ENCODE measurements at places on chromosomes 3 and 15.

DNA sequence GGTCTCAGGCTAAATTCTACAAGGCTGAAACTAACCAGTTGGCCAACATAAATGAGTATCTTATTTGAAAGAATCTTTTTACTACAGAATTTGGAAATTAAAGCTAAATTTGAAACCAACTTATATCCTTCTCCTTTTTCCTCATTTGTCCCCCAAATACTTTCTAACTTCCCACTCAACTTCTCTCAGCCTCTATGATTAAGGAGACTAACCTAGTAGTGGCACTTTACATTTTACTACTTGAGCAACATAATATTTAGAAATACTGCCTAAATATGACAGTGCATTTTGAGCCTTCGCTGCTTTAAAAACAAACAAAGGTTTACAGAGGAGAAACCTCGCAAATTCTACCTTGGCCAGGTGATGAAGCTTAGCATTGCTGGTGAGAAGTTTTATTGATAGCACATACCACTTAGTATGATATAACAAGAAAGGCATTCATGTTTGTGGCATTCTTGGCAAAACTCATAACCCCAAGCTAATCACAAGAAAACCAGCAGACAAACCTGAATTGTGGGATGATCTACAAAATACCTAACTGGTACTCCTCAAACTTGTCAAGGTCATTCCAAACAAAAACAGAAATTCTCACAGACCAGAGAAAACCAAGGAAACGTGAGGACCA is 432.1 kb upstream of the CFAP20DC start:
- no peak for DNase-seq

DNA sequence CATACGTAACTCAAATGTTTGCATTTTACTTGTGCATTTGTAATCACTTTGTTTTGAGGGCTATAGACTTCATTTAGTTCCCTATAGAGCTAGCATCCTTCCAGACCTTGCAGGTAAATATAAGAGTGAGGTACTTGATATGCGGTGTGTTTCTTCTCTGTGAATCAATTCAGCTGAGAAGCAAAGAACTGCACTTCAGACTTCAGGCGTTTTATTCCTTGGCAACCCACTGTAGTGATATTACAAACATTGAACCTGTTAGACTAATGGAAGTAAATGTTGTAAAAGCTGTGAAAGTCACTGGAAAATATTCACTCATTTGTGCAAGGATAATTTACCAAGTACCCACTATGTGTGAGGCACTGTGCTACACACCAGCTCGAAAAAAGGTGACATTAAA is 94.1 kb upstream of the CHL1 start:
- DNase-seq, result no peak

DNA sequence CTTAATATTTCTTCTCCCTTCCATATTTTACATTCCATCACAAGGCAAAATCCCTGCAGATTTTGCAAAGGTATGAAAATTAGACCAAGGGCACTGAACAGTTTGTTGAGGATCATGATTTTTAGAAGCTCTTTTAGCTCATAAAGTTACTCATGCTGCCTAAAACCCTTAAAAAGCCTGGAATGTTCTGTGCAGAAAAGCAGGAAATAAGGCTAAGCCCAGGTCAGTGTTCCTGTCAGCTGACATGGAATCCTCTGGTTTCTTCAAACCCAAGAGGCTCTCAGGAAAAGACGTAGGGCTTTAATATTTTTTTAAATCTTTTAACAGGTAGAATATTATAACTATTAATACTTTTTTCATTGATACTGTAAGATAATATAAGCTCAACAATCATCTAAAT is 8.2 kb downstream of the CBLB start:
- DNase-seq, result no peak

- no peak for DNase-seq
Observed at GRCh38 chr15:51971032-51971374, 575 bp downstream of the LEO1 start.

GRCh38 chr3:105422645-105423044 is 55.9 kb downstream of the ALCAM start:
- DNase-seq, result no peak

DNA sequence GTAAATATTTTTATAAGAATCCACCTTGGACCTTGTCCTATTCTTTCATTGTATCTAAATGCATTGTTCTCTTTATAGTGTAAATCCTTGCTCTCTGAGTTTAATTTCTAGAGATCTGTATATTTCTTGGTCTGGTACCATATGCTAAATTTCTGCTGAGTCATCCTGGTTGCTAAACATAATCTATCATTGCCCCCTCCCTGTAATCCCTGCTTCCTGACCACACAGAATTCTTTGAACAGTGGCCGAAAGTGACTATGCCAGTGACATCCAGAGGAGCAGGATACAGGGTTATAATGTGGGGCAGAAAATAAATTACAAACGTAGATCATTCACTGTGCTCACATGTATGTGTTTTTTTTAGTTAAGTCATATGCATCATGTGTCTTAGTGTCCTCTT is 143.1 kb downstream of the DIPK2A start:
- DNase-seq, result no peak

DNA sequence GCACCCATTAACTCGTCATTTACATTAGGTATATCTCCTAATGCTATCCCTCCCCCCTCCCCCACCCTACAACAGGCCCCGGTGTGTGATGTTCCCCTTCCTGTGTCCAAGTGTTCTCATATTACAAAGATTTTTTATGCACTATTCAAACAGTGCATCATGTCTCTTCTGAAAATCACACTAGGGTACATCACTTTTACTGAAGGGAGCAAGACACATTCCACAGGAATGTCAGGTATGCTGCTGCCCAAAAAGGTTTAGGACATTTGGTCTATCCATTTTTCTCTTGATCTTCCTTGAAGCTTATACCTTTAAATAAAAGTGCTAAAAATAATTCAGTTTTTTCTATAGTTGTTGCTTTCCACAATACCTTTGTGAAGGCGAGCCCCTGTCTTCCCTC is 9.2 kb upstream of the EPHA3 start:
- DNase-seq, result no peak

DNA sequence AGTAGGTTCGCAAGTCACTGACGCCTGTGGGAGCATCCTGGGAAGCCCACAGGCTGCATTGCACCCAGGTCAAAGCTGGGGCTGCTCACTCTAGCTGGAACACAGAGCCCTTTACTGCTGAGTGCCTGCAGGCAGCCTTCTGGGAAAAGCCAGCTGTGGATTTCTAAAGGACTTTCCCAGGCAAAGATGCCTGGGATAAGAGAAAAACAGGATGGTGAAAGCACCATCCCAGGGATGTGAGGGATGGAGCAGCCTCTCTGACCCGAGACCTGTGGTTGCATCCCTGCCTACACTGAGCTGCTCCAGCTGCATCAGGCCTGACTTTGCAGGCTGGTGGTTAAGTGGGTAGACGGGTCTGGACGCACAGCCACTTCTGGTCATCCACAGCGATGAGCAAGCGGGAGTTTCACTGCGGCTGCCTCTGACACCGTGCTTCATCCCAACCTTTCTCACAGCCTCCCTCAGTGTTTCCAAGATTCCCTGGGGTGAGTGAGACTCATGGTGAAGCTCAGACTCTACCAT is 52.5 kb upstream of the AMOTL2 start:
- no peak for DNase-seq

GRCh38 chr3:43346978-43347749 is 60.8 kb downstream of the SNRK start:
- DNase-seq, result peak; percentile 32

DNA sequence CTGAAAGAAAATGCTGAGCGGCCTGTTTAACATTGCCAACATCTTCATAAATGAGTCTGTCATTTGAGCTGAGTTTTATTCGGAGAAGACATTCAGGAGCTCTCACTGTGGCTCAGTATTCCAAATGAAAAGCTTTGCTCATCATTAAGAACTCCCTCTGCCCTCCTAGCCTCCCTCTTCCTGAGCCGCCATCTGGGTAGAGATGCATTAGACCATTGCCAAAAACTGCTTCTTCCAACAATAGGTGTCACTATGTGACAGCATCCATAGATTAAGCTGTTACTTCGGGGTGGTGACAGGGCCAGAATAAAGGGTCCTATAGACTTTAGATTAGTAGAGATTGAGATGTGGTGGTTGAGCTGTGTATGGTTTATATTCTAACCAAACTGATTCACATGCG is 501.4 kb upstream of the NR2F2 start:
- no peak for DNase-seq

GRCh38 chr3:9455596-9456131 is 58.2 kb downstream of the SETD5 start:
- DNase-seq, result no peak

GRCh38 chr3:135800071-135800549 is 165.4 kb upstream of the PPP2R3A start:
- DNase-seq, result no peak

GRCh38 chr15:41772720-41773331 is 1.5 kb upstream of the MAPKBP1 start:
- peak; percentile 27 for DNase-seq

DNA sequence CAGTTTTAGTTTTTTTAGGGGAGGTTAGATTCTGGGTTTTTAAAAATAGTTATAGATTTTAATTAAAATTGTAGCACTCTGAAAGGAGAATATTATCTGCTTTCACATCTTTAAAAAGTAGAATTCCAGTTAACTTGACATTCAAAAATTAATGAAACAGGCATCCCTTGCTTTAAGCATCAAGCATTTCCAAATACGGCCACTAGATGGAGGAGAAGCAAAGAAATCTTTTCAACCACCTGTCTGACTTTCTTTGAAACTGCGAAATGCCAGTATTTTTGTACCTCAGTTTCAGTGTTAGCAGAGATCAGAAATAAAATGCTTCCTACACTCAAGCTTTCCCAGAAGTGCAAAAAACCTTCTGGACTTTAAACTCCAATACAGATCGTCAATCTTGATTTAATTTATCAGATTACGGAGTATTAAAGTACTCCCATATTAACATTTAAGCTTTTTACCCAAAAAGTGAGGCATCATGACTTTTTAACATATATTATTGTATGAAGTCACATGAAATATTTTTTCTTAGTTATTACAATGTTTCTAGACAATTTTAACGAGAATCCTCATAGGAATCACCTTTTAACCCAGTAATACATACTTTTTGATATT is 153.3 kb downstream of the P3H2 start:
- DNase-seq, result no peak

- no peak for DNase-seq
Observed at GRCh38 chr3:127015282-127016042, 32.5 kb downstream of the PLXNA1 start.

DNA sequence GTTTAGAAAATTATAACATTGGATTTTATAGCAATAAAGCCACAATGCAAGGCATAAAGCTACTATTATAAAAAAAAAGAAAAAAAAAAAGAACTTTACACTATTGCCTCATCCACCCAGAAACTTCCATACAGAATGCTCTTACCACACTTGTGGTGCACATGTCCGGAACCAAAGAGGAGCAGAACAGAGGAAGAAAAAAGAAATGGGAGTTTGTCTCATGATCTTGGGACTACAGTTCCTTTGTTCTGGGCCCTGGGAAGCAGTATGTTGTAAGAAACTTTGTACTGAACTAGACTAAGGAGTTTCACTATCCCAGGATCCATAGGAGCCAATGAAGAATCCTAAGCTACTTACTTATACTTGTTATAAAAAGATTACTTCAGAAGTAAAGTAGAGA is 36.1 kb downstream of the FMN1 start:
- DNase-seq, result no peak

DNA sequence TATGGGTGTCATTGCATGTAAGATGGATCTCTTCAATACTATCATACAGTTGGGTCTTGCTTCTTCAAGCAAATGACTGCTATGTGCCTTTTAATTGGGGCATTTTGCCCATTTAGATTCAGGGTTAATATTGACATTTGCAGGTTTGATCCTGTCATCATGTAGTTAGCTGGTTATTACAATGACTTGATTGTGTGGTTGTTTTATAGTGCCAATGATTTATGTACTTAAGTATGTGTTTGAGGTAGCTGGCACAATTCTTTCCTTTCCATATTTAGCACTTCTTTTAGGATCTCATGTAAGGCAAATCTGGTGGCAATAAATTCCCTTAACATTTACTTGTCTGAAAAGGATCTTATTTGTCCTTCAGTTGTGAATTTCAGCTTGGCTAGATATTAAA is 267.5 kb downstream of the VGLL3 start:
- no peak for DNase-seq

GRCh38 chr15:95291898-95292472 is 1038.5 kb upstream of the NR2F2 start:
- DNase-seq, result no peak

GRCh38 chr3:118977118-118977517 is 57.5 kb downstream of the IGSF11 start:
- DNase-seq, result no peak

GRCh38 chr3:6862880-6863195 is 1.9 kb downstream of the GRM7 start:
- no peak for DNase-seq

DNA sequence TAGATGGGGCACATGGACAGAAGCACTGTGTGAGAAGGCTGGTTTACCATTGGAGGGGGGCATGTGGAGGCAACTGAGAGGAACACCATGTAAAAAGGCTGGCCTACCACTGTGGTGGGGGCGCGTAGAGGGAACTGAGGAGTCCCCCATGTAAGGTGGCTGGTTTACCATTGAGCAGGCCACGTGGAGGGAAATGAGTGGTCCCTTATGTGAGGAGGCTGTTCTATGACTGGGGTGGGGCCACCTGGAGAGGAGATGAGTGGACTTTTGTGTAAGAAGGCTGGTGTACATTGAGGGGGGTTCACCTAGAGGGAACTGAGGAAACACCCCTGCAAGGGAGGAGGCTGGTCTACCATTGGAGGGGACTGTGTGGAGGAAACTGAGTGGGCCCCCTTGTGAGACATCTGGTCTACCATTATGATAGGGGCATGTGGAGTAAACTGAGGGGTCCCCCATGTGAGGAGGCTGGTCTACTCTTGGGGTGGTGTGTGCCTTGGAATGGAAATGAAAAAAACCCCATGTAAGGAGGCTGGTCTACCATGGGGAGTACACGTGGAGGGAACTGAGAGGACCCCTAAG is 156.9 kb downstream of the FBLN2 start:
- DNase-seq, result no peak

- DNase-seq, result no peak
Observed at GRCh38 chr15:43879386-43880355, 52.9 kb downstream of the WDR76 start.

DNA sequence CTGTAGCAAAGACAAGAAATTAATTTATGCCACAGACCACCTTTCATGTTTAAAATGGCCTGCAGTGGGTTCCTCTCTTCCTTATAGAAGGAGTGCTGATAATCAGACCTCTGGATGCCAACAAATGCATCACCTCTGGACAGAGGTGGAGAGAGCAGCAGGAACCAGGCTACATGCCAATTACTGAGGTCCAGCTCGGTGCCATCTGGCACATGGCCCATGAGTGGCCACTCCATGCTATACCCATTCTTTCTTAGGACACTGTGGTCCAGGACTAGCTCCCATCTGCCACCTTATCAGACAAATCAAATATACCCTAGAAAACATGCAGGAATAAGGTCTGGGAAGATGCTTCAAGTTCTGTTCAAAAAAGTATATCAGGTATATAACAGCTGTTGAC is 60.7 kb downstream of the TBC1D2B start:
- DNase-seq, result no peak

GRCh38 chr15:68003297-68003696 is 50.8 kb upstream of the PIAS1 start:
- no peak for DNase-seq

DNA sequence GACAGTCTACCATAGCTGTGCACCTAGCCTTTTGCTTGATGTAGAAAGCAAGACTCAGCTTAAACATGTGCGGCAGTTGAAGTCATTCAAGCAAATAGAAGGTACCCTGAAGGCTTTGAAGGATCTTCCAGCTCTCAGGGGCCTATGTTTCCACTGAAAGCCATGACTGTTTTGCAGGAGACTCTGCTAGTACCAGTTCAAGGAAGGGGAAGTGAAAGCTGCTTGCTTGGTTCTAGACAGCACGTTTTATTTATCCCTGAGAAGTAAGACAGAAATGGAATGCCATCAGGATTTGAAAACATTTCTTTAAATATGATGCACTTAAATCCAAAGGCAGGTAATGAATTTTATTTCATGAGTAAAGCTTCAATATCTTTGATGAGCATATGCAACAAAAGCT is 311.4 kb downstream of the PDCD6IP start:
- no peak for DNase-seq
